ENCODE measurements at places on chromosomes 7 and 10.
A peak's percentile ranks its signal among the peaks of the same experiment; 100 is the strongest.

DNA sequence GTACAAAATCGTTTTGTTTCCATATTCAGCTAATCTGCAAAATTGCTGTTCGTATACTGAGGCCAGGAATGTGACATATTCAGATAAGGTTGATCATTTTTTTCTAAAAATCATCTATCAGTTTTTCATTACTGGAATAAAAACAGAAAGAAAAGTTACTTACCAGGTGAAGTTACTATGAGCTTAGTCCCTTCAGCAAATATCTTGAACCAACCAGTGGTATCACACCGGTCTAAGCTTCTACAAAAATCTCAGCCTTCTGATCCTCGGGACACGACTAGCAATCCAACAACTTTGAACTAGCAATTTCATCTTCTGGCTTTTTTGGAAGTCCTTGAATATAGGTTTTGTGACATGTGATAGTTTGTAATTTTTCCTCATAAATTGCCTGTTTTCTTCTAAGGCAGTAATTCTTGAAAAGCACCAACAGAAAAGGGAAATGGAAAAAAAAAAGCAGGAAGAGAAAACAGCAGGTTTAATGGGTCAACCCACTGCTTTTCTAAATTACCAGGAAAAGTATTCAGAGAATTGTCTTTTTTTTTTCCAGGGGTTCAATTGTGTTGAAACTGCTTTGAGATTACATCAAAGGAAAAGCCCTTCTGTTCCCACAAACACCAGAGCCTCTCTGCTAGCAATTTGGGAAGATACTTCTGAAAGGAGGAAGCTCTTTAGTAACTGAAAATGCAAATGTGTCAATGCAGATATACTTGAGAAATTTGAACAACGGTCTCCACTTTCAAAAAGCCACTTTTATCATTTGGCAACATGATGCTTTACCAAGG lies 2.9 kb upstream of the TARP start:
- peak; percentile 27 for DNase-seq

DNA sequence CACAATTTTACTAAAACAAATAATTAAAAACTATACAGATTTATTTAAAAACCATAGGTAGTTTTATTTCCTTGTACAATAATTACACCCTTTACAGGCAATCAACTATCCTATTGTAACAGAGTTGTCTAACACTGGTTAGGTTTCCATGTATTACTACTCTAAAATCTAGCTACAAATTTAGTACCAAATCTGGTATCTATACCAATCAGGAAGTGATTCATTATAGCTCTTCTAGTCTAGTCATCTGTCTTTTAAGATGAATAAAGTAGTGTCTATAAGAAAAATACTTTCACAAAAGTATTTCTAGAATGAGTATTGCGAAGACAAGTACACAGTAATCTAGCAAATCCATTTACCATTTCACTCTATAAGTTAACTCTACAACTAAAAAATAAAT lies 16.9 kb downstream of the ZNF800 start:
- no peak for DNase-seq

GRCh38 chr7:23000597-23001360 lies 13.2 kb downstream of the HYCC1 start:
- DNase-seq = no peak

DNA sequence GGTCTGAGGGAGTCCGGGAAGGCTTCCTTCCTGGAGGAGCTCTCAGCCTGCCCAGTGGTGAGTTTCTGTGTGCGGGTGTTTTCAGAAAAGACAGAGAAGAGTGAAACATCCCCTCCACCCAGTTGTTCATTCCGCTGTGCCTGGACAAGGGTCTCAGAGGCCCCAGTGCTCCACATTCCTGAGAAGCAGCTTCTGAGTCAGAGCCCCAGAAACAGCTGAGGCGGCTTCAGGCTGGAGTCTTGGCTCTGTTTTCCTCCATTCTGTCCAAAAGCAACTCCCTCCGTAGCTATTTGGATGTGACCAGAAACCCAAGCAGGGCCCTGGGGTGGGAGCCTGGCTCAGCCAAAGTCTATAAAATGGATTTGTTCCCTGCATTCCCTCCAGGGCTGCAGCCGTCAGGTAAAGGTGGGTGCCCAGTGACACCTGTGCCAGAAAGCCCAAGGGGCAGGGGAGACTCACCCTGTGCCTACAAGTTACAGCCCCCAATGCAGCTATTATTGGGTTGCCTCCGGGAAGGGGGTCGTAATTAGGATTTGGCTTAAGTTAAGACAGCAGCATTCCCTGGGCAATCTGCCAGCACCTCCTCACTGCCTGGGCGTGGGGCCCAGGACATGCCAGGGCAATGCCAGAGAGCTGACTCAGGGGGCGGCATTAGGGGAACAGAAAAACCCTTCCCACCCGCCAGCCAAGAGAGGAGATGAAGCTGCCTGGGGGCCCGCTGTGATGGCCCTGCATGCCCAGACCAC lies 13.1 kb upstream of the CAMK2G start:
- peak; percentile 66 for DNase-seq

DNA sequence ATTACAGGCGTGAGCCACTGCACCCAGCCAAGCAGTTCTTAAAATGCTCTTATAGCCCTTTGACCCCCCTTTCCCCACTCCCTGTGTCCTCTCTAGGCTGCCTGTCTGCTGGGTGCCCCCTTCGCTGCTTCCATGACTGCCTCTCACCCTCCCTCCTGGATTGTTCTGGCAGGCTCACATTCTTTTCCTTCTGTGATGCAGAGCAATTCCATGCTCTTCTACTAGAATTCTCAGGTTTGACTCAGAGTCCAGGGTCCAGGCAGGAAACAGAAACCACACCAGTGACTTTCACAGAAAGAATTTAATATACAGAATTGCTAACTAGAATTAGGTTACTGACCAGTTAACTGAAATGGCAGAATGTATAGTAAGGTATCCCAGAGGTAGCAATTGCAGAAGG lies 244.8 kb downstream of the BAMBI start:
- no peak for DNase-seq

- no peak for DNase-seq
Measured at GRCh38 chr10:68516766-68517165, 10.6 kb downstream of the SLC25A16 start.

DNA sequence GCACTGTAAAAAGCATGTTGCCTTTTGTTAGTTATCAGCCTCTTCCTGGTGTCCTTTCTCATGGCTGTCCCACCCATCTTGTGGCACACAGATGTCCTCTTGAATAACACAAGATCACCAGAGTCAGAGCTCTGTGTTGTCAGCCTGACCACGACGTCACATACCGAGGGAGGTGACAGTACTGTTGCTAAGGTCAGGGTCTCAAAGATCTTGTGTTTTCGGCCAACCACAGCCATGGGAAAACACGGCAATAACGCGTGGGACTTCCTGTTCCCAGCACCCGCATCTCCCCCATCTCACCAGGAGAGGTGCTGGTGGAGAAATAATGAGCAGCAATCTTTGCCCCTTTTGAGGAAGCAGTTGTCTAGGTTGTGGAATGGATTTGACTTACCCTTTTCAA lies 40.4 kb downstream of the NPVF start:
- DNase-seq = peak; percentile 12

DNA sequence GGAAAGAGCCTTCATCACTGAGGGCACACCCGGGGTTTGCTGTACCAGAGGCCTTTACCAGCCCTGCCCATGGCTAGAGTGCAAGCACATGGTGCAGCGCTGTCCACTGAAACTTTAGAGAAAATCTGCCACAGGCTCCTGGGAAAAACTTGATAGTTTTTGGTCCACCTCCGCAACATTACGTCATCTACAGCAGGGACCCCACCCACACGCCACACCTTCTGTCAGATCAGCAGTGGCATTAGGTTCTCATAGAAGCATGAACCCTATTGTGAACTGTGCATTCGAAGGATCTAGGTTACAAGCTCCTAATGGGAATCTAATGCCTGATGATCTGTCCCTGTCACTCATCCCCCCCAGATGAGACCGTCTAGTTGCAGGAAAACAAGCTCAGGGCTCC lies 2.5 kb upstream of the ODAD2 start:
- DNase-seq = no peak

GRCh38 chr7:137078781-137079180 lies 210.3 kb downstream of the CHRM2 start:
- DNase-seq = no peak

DNA sequence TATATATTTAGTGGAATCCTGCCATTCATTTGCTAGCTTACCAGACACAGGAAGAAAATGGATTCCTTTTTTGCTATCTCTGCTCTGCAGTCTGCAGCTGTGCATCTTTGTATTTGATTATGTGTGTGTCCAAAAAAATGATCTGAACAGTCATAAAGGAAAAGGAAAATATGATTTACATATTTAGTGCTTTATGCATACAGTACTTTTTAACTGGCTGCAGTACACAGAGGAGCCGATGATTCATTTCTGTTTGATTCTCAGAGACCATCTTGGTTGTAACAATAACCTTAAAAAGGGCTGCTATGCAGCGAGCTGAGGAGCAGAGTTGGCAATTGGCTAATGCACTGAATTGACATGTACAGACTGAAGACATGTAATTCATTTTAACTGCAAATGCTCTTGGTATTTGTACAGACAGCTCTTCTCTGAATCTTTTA lies 151.3 kb upstream of the FZD1 start:
- DNase-seq = no peak

All from hematopoietic multipotent progenitor cell treated with erythropoietin and hydrocortisone succinate and interleukin-3 and kit ligand, for 8 days (in vitro differentiated cells).